ENCODE measurements at places on chromosomes 12 and 14. TPM values are rescaled to one million over a fixed set of nuclear protein-coding genes. Genes with fewer than 3 reads are reported as not detected.

Gene CDC42BPB
- total RNA-seq, result 0.96 TPM

Gene PTCSC3
- total RNA-seq, result not detected

Gene ENDOU
- total RNA-seq, result not detected

DNA sequence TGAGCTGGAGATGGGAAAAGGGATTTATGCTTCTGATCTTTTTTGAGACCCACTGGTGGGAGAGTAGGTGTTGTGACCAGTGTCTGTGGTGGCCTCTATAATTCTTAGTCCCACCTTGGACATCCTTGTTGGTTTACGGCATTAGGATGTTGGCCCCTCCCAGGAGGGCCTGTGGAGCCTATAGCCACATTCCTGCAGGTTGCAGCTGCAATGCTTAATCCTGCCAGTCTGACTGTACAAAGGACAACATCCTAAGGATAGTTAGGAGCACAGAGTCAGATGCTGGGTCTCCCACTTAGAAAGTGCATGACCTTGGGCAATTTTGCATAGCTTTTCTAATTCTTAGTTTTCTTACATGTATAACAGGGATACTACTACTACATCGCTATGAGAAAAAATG is 150.9 kb upstream of the SLC38A2 start:
- DNase-seq, result no peak

GRCh38 chr14:38226366-38226765 is 18.7 kb downstream of the SSTR1 start:
- no peak for DNase-seq

DNA sequence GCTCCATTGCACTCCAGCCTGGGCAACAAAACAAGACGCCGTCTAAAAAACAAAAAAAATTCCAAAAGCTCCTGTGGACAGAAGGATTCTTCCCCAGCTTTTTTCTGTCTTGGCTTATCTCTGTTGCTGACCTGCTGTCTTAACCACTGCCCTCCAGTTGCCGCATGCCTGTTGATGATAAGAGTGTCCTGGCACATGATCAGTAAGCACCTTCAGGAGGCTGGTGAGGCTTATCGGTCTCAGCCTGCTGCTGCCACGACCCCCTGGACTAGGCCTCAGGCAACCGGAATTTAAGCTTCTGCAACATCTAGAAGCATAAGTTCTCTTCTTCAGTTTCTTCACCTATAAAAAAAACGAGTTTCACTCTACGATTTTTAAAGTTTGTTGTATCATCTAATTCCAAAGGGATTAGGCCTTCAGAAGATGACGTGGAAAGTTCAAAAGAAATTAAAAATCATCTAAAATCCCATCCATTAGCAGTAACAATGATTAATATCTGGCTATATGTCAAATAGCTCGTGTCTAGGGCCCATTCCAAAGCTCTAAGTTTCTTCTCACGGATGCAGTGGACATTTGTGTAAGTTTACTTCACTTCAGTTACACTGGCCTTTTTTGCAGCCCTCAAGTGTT is 46.4 kb downstream of the RESF1 start:
- DNase-seq, result no peak

- DNase-seq, result no peak
Measured at GRCh38 chr12:132400011-132400641, 70.7 kb upstream of the GALNT9 start.

DNA sequence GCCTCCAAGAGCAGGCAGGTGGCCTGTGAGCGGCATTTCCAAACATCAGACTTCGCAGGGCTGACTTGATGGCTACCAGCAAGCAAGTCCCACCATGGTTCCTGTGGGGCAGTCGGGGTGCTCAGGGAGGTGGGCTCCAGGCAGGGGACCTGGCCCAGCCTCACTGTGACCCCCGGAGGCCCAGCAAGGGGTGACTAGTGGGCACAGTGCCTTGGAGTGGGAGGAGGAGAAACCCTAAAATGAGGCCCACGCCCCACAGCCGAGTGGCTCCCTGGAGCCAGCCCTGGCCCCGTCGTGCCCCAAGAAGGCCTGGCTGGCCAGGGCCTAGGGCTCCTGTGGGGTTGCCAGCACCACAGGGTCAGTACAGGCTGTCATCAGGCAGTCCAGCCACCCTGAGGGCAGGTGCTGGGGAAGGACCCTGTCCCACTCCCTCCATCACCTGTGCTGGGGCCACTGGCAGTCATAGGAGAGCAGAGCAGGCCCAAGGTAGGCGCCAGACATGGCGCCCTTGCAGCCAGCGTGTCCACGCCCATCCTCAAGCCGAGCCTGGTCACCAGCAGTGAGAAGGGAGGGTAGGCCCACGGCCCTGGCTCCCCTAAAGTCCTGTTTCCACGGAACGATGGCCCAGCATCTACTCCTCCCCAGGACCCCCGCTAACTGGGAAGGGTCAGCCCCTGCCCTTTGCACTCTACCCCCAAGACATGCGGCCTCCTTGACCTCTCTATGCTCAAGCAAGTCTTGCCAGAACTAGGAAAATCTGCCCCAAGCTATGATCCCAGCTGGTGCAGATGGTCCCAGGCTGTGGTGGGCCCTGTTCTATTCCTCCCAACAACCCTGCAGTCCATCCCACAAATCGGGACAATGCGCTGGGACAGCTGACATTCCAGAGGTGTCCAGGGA is 144.2 kb upstream of the C14orf180 start:
- DNase-seq, result no peak

GRCh38 chr14:24389226-24389848 is 9.5 kb upstream of the NYNRIN start:
- no peak for DNase-seq

- DNase-seq, result no peak
Measured at GRCh38 chr12:74515849-74516248, 21.8 kb upstream of the ATXN7L3B start.

All from activated CD8-positive, alpha-beta T cell treated with anti-CD3 and anti-CD28 coated beads for 36 hours (primary cell).